NCI-H1694 (cell line): ENCODE measurements at places on chromosomes 16 and 17.

DNA sequence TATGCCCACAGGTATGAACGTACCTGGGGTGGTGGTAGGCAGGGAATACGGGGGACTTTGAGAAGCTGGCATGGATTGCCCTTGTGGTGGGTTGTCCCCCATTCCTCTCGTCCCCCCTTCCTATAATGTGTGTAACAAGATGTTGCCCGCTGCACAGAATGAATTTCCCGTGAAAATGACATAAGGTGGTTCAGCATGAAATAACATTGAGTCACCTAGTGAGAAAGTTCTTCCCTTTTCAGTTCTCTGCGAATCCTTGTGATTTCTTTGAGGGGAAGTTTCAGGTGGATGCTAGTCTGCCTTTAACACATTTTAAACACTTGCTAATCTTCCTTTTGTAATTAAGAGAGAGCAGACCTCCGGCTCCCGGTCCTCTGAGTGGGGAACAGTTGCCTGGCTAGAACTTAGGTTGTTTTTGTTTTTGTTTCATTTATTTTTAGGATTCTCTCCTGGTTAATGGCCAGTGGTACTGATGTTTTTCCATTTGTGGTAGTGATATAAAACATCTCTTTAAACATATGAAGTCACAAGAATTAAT lies 58.9 kb downstream of the RAP1GAP2 start:
- DNase-seq: no peak

- DNase-seq: no peak
Observed at GRCh38 chr17:66344473-66344872, 42.1 kb downstream of the PRKCA start.

DNA sequence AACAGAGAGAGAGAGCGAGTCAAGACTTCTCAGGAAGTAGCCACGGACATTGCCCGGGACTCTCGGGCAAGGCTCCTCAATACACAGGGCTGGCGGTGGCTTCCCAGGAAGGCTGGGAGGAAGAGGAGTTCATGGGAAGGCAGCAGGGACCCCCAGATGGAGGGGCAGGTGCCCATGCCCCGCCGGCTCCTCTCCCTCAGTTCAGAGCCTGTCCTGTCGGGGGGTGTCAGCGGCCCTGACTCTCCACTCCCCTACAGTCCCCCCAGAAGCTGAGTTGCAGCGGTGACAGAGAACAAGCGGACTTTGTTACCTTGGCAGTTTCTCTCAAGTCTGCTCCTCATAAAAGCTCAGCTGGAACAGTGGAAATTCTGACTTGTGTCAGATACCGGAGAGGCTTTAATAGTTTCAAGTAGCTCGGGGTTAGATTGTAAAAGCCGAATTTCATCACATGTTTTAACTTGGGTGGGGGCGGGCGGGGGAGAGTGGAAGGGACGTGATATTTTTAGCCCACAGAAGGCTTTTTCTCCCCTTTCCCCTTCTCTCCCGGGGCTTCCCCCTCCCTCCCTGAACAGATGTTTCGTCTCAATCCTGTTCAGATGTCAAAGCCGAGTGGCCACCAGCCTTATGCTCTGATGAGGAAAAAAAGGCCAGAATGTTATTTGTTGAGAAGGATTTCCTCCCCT lies 65.2 kb downstream of the NKD1 start:
- DNase-seq: no peak

GRCh38 chr17:80955671-80956280 lies 35.9 kb upstream of the CHMP6 start:
- no peak for DNase-seq

GRCh38 chr17:42459801-42460281 lies 1.2 kb downstream of the ATP6V0A1 start:
- DNase-seq: peak; percentile 34
